SK-N-DZ (cell line): ENCODE measurements at places on chromosomes 1 and 21.
A peak's percentile ranks its signal among the peaks of the same experiment; 100 is the strongest.

DNA sequence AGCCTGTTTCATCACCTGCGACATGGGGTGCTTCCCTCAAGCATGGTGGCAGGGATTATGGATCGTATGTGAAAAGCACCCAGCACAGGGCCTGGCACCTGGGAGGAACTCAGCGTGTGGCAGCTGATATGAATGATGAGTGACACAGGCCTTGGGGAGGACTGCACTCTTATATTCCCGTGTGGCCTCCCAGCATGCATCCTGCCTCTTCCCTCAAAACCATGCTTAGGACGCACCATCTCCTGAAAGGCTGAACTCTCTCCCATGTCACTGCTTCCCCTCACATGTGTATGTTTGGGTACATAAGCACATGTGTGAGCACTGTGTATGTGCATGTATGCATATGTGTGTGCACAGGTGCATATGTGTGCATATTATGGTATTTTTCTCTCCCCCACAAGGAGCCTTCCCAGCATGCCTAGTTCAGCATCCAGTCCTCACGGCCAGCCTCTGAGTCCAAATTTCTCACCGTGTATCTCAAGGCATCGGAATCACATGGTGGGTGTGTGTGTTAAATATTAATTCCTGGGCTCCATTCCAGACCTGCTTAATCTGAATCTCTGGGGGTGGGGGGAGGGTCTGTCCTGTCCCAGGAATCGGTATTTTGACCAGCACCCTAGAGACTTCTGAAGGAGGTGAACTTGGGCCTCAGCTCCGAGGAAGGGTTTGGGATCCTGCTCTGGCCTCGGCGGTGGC lies 12.8 kb downstream of the MYOM3 start:
- DNase-seq: no peak

DNA sequence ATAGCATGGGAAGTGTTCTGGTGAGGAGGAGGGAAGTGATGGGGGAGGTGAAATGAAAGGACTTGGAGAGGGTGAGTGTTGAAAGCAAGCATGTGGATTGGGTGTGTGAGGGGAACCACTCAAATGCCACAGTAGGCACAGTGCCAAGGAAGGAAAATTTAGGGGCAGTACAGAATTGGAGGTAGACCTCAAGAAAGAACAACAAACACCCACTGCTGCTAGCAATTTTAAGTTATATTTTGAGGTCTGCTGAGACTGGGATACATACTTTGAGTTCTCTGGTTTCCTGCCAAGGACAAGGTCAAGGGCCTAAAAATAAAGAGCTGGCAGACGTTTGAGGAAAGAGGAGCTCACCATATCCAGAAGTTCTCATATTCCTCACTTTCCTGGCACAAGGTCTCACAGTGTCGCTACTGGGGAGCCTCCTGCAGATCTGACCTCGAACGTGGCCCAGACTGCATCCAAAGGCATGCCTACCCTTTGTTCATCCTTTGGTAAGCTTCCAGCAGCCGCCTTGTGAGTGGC lies 104.0 kb downstream of the BRINP2 start:
- no peak for DNase-seq

GRCh38 chr1:58430421-58431275 lies 115.9 kb downstream of the OMA1 start:
- DNase-seq: no peak

DNA sequence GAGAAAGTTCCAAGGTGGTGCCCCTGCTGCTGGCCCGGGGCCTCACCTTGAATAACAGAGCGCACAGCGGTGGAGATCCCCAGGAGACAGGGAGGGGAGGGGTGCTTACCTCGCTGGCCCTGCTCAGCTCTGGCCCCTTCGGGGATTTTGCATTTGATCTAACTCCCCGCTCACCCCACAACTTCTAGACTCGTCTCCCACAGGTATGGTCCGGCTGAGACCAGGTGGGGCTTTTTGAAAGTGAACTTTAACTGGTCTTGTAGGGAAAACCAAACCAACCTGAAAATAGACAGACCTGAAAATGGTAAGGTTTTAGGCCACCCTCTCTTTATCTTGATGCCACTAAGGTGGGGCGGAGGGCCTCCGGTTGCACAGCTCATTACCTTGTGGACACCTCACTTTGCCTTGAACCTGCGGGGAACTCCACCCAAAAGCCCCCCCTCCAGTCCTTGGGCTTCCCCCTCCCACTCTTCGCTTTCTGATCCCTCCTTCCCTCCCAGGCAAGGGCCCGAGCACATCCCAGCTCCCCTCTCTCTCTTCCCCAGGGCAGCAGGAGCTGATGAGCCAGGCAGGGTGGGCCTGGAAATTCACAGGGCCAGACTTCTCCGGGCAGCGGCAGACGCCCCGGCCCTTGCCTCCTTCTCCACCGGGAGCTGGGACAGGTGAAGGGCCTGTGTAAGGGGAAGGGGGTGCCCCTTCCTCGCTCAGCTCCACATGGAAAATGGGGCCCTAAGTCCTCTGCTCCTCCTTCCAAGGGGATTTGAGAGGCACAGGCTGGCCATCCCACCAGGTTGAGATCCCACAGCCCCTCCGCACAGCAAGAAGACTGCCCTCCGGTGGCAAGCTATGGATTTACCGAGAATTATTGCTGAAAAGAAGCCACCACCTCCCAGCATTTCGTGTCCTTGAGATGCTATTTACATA lies 16.1 kb downstream of the TNFRSF8 start:
- peak; percentile 35 for DNase-seq

DNA sequence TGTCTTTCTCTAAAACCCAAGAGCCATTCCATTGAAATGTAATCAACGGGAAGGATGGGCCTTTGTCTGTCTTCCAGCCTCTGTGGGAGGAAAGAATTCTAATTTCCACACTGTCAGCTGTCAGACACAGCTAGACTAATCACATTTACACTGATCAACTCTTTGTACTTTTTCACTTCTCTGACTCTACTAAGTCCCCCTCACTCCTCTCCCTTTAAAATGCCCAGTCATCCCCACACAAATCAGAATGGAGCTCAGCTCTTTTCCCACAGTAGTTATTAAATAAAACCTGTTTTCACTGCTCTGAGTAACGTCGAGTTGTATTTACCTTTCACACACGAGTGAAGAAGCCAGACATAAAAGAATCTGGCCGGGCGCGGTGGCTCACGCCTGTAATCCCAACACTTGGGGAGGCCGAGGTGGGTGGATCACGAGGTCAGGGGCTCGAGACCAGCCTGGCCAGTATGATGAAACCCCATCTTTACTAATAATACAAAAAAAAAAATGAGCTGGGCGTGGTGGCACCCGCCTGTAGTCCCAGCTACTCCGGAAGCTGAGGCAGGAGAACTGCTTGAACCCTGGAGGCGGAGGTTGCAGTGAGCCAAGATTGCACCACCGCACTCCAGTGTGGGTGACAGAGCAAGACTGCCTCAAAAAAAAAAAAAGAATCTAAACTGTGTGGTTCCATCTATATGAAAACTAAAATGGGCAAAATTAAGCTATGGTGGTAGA lies 13.3 kb downstream of the ZBTB8OS start:
- no peak for DNase-seq

DNA sequence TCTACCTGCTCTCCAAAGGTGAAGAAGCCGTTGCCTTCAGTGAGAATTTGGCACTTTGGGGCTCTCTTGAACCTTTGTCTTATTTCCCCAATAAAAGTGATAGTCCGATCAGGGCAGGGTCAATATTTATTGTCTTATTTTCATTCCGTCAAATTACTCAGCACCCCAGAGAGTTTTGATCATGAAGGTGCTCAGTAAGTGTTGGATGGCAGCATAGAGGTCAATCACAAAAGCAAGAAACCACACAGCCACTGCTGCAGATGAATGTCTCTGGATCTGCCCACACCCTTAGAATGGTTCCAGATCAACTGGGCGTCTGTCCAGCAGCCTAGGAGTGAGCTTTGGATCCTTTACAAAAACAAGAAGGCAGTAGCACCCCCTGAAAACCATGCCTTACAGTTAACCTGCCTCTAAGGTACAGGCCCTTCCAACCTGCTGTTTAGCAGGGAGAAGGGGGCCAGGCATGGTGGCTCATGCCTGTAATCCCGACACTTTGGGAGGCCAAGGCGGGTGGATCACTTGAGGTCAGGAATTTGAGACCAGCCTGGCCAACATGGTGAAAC lies 97.3 kb downstream of the PSMG1 start:
- no peak for DNase-seq

DNA sequence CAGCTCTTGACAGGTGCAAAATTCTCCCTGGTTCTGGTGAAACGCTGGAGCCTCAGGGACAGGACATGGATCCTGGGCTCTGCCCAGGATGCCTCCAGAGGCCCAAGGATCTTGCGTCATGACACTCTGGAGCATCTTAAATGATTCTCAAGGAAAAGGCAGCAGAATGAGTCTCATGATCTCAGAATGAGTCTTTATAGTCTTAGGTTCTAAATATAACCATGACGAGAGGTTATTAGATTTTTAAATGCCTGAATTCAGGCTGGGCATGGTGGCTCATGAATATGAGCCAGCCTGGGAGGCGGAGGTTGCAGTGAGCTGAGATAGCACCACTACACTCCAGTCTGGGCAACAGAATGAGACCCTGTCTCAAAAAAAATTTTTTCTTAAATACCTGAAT lies 55.5 kb downstream of the ECE1 start:
- DNase-seq: no peak

DNA sequence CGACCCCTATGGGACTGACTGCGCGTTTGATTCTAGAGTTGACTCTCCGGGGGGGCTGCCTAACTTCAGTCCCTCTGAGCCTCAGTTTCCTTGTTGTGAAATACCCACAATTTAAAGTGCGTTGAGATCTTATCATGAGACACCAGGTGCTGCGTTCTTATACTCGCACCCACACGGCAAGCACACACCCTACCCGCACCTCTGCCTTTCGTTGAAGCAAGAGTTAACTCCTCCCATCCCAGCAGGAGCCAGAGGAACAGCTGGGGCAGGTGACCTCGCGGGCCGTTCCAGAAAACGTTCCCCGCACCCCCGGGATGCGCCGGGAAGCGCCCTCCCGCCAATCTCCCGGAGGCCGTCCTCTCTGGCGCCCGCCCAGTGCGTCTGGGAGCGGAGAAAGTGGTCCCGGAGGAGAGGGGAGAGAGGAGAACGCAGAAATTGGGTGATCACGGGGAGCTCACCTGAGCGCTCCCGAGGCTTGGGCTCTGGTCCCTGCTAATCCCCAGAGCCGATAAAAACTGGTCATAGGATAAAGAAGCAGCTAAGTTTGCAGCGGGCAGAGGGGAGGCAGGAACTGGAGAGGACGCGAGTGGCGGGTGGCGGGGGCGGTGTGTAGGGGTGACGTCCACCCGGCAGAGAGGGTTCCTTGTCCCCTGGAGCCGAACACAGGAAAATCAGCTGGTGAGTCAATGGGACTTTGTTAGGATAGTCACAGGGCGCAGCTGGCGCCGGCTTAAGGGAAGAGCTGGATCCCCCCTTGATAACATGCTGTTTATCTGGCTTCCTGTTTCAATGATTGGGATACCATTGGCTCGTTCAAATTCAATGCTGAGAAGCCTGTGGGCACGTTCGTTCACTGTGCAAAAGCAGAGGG lies 869 bp downstream of the NAV1 start:
- DNase-seq: no peak

DNA sequence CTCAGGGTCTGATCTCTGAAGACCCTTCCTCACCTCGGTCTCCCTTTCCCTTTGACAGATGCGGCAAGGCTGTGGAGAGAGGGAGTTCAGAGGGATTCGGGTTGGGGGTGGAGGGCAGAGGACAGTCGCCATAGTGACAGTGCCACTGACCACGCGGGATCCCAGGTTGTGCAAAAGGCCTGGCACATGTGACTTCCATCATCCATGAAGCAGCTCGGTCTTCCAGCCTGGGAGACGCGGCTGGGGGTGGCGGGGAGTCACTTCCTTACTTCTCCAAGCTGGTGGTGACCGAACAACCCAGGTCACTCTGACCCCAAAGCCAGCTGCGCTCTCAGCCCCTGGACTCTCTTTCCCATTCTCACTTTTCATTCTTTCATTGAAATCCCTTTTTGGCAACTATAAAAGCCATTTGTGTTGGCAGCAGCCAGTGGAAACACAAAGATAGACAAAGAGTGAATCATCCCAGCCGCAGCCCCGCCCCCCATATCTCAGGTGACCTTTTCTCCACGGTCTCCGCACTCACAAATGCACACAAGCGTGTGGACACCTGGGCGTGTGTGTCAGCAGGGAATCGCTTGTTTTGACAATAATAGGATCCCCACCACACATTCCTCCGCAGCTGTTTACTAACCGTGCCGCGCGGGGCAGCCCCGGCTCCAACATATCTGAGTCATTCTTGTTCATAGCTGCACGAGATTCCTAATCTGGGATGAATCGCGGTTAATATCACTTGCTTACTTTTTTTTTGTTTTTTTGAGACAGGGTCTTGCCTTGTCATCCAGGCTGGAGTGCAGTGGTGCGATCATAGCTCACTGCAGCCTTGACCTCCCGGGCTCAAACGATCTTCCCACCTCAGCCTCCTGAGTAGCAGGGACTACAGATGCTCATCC lies 68.3 kb downstream of the DHRS3 start:
- no peak for DNase-seq

- no peak for DNase-seq
Observed at GRCh38 chr1:213539464-213539863, 448.3 kb upstream of the PROX1 start.

- DNase-seq: no peak
Observed at GRCh38 chr1:198042168-198042567, 114.6 kb upstream of the NEK7 start.

GRCh38 chr1:82894635-82895034 lies 1093.9 kb downstream of the ADGRL2 start:
- peak; percentile 76 for DNase-seq
